Omental fat pad (tissue), 4 donors: ENCODE measurements at places on chromosomes 3 and 15. TPM values are rescaled to one million over a fixed set of nuclear protein-coding genes. Genes with fewer than 3 reads are reported as not detected.

DNA sequence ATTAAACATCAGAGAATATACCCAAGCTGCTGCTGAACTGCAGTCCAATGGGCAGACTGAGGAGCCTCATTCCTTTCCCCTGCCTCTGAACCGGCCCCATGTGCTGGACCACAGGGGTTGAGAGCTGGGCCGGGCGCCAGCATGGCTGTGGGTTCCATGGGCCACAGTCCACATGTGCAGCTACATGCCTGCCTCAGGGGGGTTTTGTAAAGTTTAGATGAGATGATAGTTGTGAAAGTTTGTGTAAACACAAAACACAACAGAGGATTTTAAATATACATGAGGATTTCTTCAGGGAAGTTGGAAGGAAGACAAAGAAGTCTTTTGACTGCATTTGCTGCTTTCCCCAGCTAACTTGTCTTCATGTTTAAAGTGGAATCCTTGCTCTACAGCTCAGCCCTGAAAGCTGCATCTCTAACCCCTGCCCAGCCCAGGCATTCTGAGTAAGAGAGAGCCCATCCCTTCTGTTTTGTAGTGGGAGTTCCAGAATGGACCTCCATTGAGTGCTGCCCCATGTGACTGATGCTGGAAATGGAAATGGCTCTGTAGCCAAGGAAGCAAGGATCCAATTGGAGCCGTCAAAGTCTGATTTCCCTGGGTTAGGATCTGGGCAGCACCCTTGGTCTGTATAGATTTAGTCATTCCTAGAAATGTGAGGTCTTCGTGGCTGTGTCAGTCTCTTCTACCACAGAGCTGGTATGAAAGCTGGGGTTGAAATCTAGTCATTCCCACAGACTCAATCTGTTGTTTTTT is 17.5 kb downstream of the SLC12A8 start:
- DNase-seq = no peak

- DNase-seq = no peak
These were observed 5.8 kb downstream of the SERPINI2 start for GRCh38 chr3:167467848-167468611.

- DNase-seq = no peak
These were observed 7.7 kb downstream of the STARD5 start for GRCh38 chr15:81316267-81316666.

DNA sequence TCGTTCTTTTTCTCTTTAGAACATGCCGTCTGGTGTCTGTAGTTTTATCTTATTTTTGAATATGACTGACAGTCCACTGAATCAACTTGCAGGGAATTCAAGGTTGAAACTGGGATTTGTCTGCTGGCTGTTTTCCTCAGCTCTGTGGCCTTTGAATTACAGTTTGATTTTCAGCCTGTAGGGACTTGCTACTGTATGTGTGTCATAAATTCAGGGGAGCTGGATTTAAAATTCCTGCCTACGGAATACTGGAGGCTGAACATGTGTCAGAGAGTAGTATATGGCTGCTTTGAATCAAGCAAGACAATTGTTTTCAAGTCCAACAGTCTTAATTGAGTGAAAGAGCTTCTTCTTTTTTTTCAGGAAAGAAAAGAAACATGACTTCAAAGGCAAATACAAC is 33.9 kb downstream of the RARB start:
- DNase-seq = no peak

- DNase-seq = no peak
These were observed 53.6 kb downstream of the VGLL3 start for GRCh38 chr3:86937306-86937791.

DNA sequence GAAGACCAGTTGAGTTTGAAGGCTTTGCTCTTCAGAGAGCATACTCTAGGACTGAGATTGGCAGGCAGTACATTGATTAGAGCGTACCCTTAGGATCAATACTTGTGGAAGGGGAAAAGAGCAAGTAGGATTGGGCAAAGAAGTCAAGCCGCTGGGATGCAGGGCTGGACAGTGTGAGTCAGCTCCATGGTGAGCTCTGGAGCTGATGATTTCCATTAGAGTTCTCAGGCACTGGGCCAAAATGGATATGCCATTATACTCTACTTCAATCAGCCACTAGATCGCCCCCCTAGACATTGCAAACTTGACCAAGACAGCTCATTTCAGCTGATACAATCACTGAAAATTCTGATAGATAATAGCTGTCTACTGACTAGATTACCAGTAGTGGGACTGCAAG is 432.7 kb upstream of the ALCAM start:
- DNase-seq = no peak

GRCh38 chr3:98914210-98915080 is 12.9 kb upstream of the DCBLD2 start:
- no peak for DNase-seq

DNA sequence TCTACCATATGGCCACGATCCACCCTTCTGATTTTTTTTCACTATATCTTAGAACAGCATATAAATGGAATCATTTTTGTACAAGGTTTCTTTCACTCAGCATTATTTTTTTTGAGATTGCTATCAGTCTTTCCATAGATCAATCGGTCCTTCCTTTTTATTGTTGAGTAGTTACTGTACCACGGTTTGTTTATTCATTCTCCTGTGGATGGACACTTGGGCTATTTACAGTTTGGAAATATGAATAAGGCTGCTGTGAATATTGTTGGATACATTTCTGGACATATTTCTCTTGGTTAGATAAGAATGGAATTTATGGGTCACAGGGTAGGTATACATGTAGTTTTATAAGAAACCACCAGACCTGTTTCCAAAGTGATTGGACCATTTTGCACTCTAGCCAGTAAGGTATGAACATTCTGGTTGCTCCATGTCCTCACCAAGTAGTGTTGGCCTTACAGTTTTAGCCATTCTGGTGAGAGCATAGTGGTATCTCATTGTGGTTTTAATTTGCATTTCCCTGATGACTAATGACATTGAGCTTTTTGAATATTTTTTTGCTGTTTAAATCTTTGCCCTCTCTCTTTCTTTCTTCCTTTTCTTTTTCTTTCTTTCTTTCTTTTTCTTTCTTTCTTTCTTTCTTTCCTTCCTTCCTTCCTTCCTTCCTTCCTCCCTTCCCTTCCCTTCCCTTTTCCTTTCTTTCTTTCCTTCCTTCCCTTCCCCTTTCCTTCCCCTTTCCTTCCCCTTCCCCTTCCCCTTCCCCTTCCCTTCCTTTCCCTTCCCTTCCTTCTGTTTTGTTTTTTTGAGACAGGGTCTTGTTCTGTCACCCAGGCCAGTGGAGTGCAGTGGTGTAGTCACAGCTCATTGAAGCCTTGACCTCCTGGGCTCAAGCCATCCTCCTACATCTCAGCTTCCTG is 49.2 kb downstream of the LRRK1 start:
- no peak for DNase-seq

DNA sequence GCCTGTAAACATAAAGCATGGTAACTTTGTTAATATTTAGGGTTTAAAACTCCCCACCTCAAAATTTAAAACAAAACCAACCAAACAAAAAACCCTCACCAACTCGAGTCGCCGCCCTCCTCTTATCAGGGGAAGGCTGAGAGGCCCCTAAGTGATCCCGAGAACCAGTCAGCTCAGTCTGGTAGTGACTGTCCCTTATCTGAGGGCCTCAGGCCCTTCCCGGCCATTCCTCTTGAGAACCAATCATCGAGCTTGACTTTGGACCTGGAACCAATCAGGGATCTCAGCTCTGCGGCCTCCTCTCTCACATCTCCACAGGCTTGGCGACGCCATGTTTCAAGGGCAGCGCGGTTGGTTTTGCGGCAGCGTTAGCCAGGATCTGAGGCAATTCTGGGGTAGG is at the start of gene TERB2:
Gene TERB2, plus strand, starts transcription at position 300 of the 400 bp plus-strand sequence. Its CDS starts 32 bp downstream, at position 332.
- no peak for DNase-seq

- DNase-seq = no peak
These were observed 66.4 kb downstream of the ZMAT3 start for GRCh38 chr3:179005213-179005612.

GRCh38 chr3:172270557-172271166 is 177.6 kb downstream of the GHSR start:
- no peak for DNase-seq

- DNase-seq = no peak
These were observed 85.7 kb downstream of the VGLL4 start for GRCh38 chr3:11558002-11558401.

DNA sequence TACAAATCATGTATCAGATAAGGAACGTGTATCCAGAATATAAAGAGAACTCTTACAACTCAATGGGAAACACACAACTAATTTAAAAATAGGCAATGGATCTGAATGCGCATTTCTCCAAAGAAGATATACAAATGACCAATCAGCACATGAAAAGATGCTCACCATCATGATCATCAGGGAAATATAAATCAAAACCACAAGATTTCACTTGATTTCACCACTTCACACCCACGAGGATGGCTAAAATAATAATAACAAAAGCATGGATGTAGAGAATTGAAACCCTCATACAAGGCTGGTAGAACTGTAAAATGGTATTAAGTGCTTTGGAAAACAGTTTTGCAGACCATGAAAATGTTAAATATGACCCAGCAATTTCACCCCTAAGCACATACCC is 26.7 kb upstream of the SLC12A8 start:
- DNase-seq = no peak

GRCh38 chr3:11998092-11998491 is 6.1 kb upstream of the SYN2 start:
- DNase-seq = no peak

DNA sequence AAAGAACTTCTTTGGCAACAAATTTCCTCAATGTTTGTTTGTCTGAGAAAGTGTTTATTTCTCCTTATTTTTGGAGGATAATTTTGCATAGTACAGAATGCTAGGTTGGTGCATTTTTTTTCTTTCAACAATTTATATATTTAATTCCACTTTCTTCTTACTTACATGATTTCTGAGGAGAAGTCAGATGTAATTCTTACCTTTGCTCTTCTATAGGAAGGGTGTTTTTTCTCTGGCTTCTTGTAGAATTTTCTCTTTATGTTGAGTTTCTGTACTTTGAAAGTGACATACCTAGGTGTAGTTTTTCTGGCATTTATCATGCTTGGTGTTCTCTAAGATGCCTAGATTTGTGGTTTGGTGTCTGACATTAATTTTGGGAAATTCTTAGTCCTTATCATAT is 34.8 kb upstream of the PCOLCE2 start:
- no peak for DNase-seq

DNA sequence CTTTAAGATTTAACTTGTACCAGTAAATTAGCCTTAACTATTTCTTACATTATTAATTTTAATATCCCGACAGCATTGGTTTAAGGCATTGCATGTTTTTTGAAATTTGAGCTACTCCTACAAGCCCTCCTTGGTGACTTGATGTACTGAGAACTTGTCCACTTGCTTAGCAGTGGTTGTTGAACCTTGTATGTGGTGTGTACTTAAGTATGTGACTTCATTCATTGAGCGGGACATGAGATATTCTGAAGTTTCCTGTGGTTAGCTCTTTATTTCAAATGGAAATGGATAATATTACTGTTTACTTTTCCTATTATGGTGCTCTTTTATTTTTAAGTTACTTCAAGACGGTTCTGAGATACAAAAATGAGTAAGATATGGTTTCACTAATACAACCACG is 3.6 kb upstream of the COL6A5 start:
- no peak for DNase-seq

DNA sequence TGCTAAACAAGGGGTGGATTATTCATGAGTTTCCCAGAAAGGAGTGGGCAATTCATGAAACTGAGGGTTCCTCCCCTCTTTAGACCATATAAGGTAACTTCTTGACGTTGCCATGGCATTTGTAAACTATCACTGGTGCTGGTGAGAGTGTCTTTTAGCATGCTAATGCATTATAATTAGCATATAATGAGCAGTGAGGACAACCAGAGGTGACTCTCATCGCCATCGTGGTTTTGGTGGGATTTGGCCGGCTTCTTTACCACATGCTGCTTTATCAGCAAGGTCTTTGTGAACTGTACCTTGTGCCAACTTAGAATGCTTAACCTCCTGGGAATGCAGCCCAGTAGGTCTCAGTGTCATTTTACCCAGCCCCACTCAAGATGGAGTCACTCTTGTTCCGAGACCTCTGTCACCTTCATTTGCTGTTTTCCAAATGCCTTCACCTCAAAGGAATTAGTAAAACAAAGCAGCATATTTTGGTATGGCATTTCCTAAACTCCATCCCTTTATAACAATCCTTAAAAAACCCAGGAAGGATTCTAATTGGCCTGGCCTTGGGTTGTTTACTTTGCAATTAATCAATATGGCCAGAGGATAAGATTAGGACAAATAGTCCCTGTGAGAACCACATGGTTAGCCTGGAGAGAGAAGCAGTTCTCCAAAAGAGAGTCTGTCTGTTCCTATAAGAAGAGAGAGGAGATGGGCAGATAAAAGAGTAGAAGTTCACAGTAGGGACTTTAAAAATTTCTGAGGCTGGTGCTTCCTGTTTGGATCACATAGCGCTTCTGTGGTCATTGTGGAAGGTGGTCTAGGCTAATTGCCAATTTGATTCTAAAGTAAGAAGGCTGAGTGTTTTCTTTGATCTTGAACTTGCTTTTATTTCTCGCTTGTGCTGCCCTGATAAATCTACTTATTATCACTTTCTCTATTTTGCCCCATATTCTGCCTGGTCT is 155.2 kb upstream of the EOMES start:
- DNase-seq = no peak

- DNase-seq = no peak
These were observed 136.6 kb downstream of the TMCC1 start for GRCh38 chr3:129756871-129757270.

GRCh38 chr3:134201201-134202130 is 49.2 kb downstream of the RYK start:
- no peak for DNase-seq

- no peak for DNase-seq
These were observed 25.8 kb upstream of the ADPGK start for GRCh38 chr15:72809329-72809728.

DNA sequence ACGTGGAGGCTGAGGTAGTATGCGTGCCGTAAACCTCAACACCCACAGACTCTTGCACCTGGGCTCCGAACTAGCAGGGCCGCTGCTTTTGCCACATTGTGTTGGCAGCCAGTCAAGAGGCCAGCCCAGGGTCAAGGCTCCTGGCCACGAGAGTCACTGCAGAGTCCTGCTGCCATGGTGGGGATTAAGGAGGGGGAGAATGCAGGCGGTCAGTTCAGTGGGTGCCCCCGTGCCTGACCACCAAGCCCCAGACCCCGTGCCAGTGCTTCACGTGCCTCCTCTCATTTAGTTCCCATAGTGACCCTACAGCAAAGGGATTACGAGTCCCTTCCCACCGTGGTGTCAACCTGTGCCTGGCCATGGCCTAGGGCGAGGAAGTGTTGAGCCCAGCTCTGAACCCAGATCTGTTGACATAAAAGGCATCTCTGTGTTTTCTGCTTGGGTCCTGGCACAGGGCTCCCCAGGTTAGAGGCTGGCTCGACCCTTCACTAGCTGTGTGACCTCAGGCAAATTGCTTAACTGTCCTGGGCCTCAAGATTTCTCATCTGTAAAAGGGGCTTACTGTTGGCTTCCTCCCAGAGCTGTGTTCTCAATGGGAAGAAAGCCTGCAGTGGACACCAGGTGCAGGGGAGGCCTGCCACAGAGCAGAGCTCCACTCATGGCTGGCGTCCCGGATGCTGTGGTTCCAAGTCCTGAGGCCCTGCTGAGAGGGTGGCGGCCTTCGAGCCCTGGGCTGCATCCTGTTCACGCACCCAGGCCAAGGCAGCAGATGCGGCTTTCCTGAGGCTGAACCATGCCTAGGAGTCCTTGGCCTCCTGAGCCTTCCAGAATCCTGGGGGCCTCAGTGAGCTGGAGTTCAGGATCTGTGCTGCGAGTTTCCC is 32.8 kb downstream of the FBLN2 start:
- no peak for DNase-seq

The BRPF1 gene
- total RNA-seq = 35.7 TPM

The PLXND1 gene
- total RNA-seq = 364 TPM

The IFT57 gene
- total RNA-seq = 31.6 TPM

The GPR171 gene
- total RNA-seq = 4.0 TPM

The KIF15 gene
- total RNA-seq = 0.44 TPM

The DNAH12 gene
- not detected for total RNA-seq

The SLC24A5 gene
- total RNA-seq = not detected
